ENCODE measurements at places on chromosomes 11 and 22.

DNA sequence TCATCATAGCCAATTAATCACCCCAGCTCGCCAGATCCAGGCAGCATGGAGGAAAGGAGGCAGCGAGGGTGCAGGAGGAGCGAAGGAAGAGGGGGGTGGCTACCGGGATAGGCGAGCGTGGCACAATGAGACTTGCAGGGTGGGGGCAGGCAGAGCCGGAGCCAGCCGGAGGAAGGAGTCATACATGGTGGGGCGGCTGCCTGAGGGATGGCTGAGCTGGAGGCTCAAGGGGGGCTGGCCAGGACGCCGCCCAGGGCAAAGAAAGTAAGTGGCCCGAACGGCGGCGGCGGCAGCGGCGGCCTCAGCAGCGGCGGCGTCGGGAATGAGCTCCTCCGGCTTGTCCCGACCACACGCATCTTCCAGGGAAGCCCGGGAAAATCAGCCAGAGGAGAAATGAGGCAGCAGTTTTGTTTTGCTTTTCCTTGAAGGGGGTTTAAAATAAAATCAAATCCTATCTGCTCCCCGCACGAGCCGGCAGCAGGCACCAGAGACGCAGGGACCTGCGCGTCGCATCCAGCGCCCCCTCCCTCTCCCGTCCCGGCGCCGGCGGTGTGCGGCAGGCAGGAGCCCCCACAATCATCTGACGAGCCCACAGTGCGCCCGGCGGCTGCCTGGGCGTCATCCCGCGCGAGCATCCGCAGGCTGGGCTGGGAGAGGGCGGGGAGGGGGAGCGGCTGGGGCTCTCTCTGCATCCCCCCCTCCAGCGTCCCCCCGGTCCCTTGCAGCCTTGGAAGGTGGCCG, 263.6 kb downstream of the CTTN start:
- peaks cover 3% of the 10 kb centered on the region for H3K27me3 ChIP-seq
- no peaks in the 10 kb centered on the region for H3K36me3 ChIP-seq
- no peaks in the 10 kb centered on the region for H3K4me1 ChIP-seq
- H3K4me3 ChIP-seq, result no peak overlapping the region
- no peak overlapping the region for H3K27ac ChIP-seq

DNA sequence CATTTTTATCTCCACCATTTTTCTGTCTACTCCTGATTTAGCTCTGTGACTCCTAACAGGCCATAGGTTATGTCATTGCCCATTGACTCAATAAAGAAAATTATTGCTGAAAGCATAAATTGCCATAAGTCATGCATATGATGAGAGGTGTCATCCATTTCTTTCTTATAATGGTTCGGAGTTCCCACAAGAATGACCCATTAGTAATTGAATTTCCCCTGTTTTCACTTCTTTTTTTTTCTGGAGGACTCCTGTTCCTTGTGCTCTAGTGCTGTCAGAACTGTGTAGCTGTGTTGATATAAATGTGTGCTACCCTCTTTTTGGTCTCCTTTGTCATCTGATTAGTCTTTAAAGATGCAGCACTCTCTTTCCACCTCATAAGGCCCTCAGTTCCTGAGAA, 22.9 kb upstream of the CARD18 start:
- H3K36me3 ChIP-seq, result no peaks in the 10 kb centered on the region
- H3K4me3 ChIP-seq, result no peak overlapping the region
- no peaks in the 10 kb centered on the region for H3K27me3 ChIP-seq
- H3K27ac ChIP-seq, result no peak overlapping the region
- H3K4me1 ChIP-seq, result no peaks in the 10 kb centered on the region

- DNase-seq, result no peak
- H3K4me1 ChIP-seq, result no peaks in the 10 kb centered on the region
- peaks cover 5% of the 10 kb centered on the region for H3K27me3 ChIP-seq
- H3K27ac ChIP-seq, result no peak overlapping the region
Observed at GRCh38 chr11:57376095-57377090, 4.6 kb downstream of the PRG3 start.

DNA sequence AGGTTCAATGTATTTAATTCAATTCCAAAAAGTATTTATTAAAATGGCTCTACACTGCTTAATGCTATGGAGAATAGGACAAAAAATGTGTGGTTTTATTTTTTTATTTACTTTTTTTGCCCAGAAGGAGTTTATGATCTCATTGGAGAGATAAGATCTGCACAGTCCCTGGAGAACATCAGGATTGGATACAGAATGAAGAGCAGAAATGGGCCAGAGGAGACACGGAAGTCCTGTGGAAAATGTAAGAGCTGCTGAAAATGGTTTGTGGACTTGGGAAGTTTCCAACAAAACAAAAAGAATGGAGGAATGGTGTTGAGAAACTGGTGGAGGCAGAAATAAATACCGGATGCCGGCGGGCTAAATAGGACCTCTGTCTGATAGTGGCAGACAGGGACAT, 554.6 kb downstream of the OPCML start:
- H3K27ac ChIP-seq, result no peak overlapping the region
- no peaks in the 10 kb centered on the region for H3K36me3 ChIP-seq
- no peaks in the 10 kb centered on the region for H3K4me1 ChIP-seq
- H3K27me3 ChIP-seq, result no peaks in the 10 kb centered on the region
- no peak overlapping the region for H3K4me3 ChIP-seq
- DNase-seq, result no peak

GRCh38 chr11:66562275-66562674, 6.1 kb downstream of the CTSF start:
- DNase-seq, result no peak
- H3K27ac ChIP-seq, result no peak overlapping the region
- H3K27me3 ChIP-seq, result no peaks in the 10 kb centered on the region
- H3K4me3 ChIP-seq, result no peak overlapping the region
- no peaks in the 10 kb centered on the region for H3K36me3 ChIP-seq

- H3K27ac ChIP-seq, result no peak overlapping the region
- DNase-seq, result no peak
- no peaks in the 10 kb centered on the region for H3K27me3 ChIP-seq
- H3K4me3 ChIP-seq, result no peak overlapping the region
- H3K4me1 ChIP-seq, result no peaks in the 10 kb centered on the region
- H3K36me3 ChIP-seq, result no peaks in the 10 kb centered on the region
Observed at GRCh38 chr22:38853196-38853651, 9.4 kb upstream of the NPTXR start.

GRCh38 chr11:102186551-102187191, 76.4 kb downstream of the YAP1 start:
- H3K27me3 ChIP-seq, result no peaks in the 10 kb centered on the region
- no peak for DNase-seq
- no peaks in the 10 kb centered on the region for H3K4me1 ChIP-seq
- no peaks in the 10 kb centered on the region for H3K36me3 ChIP-seq
- H3K27ac ChIP-seq, result no peak overlapping the region
- no peak overlapping the region for H3K4me3 ChIP-seq

DNA sequence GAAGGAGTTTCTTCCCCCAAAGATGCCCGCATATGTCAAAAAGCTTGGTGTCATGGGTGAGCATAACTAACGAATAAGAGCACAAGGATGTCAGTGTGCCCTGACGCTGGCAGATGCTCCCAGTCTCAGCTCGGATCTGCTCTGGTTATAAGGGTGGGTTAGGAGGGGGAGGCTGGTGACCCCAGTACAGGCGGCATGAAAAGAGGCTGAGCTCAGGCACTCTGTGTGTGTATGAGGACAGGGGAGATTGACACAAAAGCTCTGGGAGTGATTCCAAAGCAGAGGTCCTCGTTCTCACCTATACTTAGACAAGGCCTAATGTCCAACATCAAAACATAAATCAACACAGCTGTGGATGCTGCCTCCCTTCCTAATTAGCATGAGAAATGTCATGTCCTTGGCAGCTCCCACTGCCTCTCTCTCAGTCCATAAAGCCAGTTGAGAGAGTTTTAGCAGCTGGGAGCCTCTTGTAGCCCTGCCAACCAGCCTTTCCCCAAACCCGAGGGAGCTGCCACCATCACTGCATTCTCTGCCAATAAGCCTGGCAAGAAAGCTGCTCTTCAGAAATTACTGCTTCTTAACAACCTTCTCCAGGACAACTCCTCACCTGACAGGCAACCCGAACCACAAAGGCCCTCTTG, 59.8 kb downstream of the SC5D start:
- no peak overlapping the region for H3K4me3 ChIP-seq
- H3K4me1 ChIP-seq, result peaks cover 2% of the 10 kb centered on the region
- DNase-seq, result no peak
- H3K27me3 ChIP-seq, result no peaks in the 10 kb centered on the region
